ENCODE measurements at places on chromosomes 5 and 9.
A peak's percentile ranks its signal among the peaks of the same experiment; 100 is the strongest.

GRCh38 chr9:79129865-79130480 lies 441.8 kb upstream of the TLE4 start:
- DNase-seq, result no peak

- DNase-seq, result no peak
Observed at GRCh38 chr5:74433255-74433895, 207.2 kb downstream of the ENC1 start.

- no peak for DNase-seq
Observed at GRCh38 chr5:143812085-143812705, at the start of gene HMHB1. HMHB1 (plus strand) TSS chr5:143812161.

DNA sequence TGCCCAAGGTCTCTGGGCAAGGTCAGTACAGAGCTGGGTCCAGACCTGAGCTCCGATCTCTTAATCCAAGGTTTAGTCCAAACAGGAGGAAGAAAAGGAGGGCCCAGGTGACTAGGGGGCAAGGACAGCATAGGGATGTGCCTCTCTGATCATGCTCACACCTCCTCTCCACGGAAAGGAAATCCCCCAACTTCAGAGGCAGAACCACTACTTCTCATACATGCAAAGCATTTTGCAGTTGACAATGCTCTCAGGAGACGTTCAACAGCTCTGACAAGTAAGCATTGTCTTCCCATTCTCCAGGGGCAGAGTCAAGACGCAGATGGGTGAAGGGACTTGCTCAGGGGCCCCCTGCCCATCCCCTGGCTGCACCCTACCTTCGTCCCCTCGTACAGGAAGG lies 8.7 kb upstream of the CORO2A start:
- DNase-seq, result no peak

GRCh38 chr5:76715736-76716455 lies at the start of gene F2R:
F2R (plus strand) TSS chr5:76716126; CDS start chr5:76716308, 182 bp downstream.
- DNase-seq, result peak; percentile 18

DNA sequence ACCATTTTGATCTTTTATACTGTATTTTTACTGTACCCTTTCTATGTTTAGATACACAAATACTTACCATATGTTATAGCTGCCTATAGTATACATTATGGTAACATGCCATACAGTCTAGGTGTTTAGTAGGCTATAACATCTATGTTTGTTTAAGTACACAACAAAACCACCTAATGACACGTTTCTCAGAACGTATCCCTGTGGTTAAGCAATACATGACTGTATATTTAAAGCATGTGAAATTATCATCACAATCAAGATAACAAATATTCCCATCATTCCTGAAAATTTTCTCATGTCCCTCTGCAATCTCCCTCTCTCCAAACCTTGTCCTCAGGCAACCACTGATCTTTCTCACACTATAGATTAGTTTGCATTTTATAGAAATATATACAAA lies 66.4 kb upstream of the SUSD1 start:
- no peak for DNase-seq

DNA sequence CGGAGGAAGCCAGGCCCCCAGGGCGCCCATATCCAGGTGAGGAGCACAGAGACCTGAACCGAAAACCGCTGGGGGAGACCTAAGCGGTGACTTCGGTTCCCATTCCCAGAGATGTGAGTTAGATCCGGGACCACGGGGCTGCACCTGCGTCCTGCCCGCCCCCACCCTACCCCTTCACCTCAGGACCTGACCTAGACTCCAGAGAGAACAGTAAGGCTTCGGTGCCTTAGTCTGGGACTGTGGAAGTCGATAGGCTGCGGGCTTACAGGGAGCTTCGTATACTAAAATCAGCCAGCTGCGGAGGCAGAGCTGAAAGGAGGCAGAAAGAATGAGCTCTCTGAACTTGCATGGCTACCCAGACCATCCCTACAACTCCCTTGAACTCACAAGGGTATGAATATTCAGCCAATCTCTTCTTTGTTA lies 518 bp upstream of the FAM13B start:
- DNase-seq, result no peak

GRCh38 chr5:97494465-97494864 lies 311.4 kb upstream of the RIOK2 start:
- no peak for DNase-seq

DNA sequence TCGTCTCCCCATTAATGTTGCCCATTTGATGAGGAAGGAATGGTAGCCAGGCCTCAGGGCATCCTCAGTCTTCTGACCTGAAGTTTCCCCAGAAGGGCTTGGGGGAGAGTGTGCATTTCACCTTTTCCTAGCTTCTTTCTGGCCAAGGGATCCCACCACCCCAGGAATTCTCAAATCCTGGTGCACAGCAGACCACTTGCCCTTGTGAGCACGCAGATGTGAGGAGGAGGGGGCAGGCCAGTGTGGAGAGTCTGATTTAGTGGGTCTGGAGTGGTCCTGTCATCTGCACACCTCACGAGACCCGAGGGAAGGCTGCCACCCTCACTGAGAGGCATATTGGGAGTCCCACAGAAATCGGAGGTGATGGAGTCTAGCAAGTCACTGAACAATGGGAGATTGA lies 64.3 kb downstream of the CXXC5 start:
- DNase-seq, result no peak

DNA sequence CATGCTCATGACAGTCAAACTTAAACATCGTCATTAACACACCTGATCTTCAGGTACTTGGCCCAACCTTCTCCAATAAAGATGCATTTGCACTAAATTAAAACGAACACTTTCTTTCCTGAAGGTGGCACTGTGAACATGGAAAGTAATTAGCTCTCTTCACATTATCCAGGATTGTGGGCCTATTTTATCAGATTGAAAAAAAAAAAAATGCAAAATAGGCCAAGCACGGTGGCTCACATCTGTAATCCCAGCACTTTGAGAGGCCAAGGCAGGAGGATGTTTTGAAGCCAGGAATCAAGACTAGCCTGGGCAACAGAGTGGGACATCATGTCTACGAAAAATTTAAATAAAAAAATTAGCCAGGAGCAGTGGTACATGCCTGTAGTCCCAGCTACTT lies 14.4 kb upstream of the CDC20B start:
- no peak for DNase-seq

DNA sequence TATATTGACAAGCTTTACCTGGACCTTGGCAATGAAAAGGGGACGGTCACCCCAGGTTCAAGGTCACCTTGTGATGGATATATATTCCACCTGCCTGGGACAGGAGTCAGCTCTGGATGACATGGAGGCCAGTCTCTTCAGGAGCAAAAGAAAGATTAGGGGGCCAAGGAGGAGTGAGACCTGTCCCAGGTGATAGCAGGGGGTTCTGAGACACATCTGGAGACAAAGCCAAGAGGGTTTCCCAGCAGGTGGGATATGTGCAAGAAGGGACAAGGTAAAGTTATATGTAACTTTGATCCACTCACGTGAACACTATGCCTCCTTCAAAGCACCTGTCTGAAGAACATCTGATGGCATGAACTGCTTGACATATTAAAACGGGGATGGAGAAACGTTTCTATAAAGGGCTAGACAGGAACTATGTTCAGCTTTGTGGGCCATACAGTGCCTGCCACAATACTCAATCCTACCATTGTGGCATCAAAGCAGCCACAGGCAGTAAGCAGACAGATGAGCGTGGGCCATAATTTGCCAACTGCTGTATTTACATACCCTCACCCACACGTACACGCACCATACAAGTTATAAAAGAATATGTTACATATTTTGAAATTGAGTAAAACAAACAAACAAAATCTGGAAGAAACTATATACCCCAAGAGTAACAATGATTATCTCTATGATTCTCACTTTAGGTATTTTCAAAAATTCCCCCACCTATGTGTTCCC lies 62.9 kb upstream of the ZNF622 start:
- DNase-seq, result no peak

DNA sequence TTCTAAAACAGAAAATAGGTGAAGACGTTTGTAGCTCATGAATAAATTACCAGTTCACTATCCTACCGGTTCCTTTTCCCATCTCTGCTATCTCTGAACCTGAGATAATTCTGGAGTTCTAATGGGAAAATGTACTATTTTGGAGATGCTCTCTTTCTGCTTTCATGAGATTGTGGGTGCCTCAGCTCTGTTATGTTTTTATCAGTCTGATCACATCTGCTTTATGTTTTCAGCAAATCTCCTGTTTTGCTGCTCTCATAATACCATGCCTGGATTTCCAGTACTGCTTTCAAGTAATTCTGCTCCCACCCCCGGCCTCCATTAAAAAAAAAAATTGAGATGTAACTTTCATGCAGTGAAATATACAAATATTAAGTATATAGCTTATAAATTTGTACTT lies 9.1 kb upstream of the SUSD1 start:
- DNase-seq, result no peak

- DNase-seq, result no peak
Observed at GRCh38 chr5:180533845-180534244, 39.7 kb downstream of the CNOT6 start.

DNA sequence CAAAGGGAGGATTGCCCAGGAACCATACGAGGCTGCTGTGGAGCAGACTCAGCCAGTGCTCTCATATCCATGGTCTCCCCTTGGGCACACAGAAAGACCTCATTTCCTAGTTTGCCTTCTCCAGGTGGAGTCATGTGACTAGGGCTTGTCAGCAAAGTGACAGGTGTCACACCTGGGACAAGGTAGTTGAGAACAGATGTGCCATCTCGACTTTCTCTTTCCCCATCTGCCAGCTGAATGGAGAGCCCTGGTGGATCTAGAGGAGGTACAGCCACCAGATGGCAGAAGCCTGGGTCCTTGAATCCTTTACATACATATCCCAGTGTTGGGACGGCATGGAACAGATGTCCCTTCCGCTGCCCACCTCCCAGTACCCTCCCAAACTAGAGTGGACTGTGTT lies 42.9 kb upstream of the ALDOB start:
- no peak for DNase-seq

GRCh38 chr9:96027251-96028131 lies 152.0 kb downstream of the ERCC6L2 start:
- no peak for DNase-seq

DNA sequence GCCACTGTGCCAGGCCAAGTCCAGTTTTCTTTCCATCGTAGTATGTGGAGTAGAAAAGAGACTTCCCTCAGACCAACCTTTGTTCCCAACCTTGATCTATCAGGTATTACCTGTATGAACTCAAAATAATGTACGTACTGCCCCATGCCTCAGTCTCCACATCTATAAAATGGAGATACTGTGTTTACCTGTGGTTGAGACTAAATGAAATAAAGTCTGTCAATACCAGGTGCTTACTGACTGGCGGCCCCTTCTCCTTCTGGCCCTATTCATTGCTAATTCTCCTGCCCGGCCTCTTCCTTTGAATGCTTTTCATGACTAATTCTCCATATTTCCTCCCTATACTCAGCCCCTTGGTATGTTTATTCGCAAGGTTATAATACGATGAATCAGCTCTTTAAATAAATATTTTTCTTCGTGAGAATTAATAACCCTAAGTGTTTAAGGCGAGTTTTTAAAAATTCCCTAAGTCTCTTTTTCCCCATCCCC lies 89.6 kb upstream of the BASP1 start:
- no peak for DNase-seq

GRCh38 chr5:172558076-172558976 lies 82.7 kb upstream of the NEURL1B start:
- no peak for DNase-seq

DNA sequence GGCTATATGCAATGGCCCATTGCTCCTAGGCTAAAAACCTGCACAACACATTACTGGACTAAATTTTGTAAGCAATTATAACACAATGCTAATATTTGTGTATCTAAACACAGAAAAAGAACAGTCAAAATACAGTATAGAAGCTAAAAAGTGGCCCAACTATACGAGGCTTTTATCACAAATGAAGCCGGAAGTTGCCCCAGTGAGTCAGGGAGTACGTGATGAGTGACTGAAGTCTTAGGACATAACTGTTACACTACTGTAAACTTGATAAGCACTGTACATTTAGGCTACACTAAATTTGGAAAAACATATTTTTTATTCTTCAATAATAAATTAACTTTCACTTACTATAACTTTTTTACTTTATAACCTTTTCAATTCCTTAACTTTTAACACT lies 105.2 kb upstream of the PRR16 start:
- no peak for DNase-seq

- DNase-seq, result peak; percentile 4
Observed at GRCh38 chr5:78295035-78295961, 800 bp upstream of the AP3B1 start.

GRCh38 chr5:59712836-59713497 lies 180.6 kb downstream of the PDE4D start:
- no peak for DNase-seq

DNA sequence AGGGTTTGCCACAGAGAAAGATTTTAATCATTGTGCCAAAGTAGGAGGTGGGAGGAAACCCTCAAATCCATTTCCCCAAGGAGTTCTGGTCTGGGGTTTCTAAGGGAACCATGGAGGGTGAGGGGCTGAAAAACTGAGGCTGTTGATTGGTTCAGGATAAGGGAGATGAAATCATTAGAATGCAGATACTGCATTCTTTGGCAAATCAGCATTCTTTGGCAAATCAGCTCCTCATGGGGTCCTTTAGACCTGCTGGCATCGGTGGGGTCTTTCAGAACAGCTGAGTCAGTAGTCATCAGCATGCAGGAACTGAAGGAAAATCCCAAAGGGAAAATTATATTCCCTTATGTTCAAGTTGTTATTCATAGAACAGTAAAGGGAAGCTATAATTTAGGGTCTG lies 585.5 kb downstream of the ISL1 start:
- no peak for DNase-seq

Data from stimulated activated CD4-positive, alpha-beta T cell treated with anti-CD3 and anti-CD28 coated beads, TNF-alpha, amount 100 ng/mL, for 1 hour (primary cell).